Activated T-cell treated with anti-CD3 and anti-CD28 coated beads, Interleukin-2, amount 50 U/mL, for 24 hours (primary cell): ENCODE measurements at places on chromosomes 7 and 10.
A peak's percentile ranks its signal among the peaks of the same experiment; 100 is the strongest.

GRCh38 chr7:70676243-70676642 lies 455.7 kb upstream of the GALNT17 start:
- no peak overlapping the region for H3K27ac ChIP-seq
- H3K4me3 ChIP-seq, result no peak overlapping the region
- H3K27me3 ChIP-seq, result peaks cover 11% of the 10 kb centered on the region
- DNase-seq, result no peak
- H3K4me1 ChIP-seq, result peaks cover 31% of the 10 kb centered on the region

DNA sequence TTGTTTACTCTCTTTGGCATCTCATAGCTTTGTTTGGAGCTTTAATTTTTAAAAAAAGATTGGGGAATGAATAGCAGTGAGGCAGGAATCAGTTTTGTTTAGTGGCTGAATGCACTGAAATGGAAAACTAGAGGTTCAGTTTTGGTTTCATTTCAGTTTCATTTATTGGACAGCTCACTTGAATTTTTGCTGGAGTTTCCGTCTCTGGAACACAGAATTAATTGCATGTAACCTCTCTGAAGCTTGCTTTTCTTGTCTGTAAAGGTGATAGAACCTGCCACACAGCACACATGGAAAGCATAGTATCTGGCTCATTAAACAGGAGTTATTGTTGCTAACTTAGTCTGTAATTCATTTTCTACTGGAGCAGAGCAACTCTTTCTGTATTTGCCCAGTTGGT lies 7.1 kb downstream of the GRM8 start:
- H3K4me1 ChIP-seq, result peaks cover 4% of the 10 kb centered on the region
- DNase-seq, result no peak

- H3K36me3 ChIP-seq, result no peaks in the 10 kb centered on the region
- no peak overlapping the region for H3K27ac ChIP-seq
- no peak for DNase-seq
- peaks cover 31% of the 10 kb centered on the region for H3K4me1 ChIP-seq
Observed at GRCh38 chr7:27948861-27949260, 208.9 kb downstream of the TAX1BP1 start.

- no peaks in the 10 kb centered on the region for H3K36me3 ChIP-seq
- DNase-seq, result no peak
- no peak overlapping the region for H3K27ac ChIP-seq
- peaks cover 3% of the 10 kb centered on the region for H3K27me3 ChIP-seq
- H3K4me1 ChIP-seq, result peaks cover 6% of the 10 kb centered on the region
- no peak overlapping the region for H3K4me3 ChIP-seq
Observed at GRCh38 chr10:121516093-121516865, 82.0 kb downstream of the FGFR2 start.

DNA sequence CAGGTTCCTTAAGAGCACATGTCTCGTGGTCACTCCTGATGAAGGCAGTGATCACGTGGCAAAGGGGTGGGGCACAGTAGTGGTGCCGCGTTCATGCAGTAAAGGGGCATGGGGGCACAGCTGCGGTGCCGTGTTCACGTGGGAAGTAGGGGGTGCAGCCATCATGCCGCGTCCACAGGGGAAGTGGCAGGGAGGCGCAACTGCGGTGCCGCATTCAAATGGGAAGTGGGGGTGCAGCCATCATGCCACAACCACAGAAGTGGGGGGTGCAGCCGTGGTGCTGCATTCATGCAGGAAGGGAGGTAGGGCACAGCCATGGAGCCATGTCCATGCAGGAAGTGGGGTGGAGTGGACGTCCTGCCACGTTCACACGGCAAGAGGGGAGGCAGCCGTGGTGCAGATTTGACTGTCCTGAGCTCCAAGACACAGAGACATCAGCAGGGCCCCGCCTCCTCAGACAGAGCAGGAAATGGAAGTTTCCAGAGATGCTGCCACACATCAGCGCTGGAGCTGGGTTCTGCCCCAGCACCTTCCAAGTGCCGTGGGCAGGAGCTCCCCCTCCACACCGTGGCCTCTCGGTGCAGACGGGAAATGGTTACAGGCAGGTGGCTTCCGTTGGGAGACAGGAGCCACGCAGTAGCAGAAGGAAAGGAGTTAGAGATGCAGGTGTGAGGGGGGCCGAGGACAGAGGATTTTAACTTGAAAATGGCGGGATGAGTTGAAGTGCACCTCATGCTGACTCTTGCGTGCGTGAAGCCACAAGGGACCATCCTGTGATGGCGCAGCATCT lies 95.0 kb upstream of the DDC start:
- DNase-seq, result peak; percentile 61
- H3K27me3 ChIP-seq, result no peaks in the 10 kb centered on the region
- H3K4me3 ChIP-seq, result peak overlapping the region; percentile 48
- peaks cover 57% of the 10 kb centered on the region for H3K4me1 ChIP-seq

- H3K4me3 ChIP-seq, result no peak overlapping the region
- peaks cover 18% of the 10 kb centered on the region for H3K27me3 ChIP-seq
- H3K36me3 ChIP-seq, result no peaks in the 10 kb centered on the region
- no peaks in the 10 kb centered on the region for H3K4me1 ChIP-seq
- no peak for DNase-seq
- no peak overlapping the region for H3K27ac ChIP-seq
Observed at GRCh38 chr7:158387546-158387891, 200.1 kb downstream of the PTPRN2 start.

GRCh38 chr10:71234004-71234894 lies 21.9 kb downstream of the UNC5B start:
- H3K27me3 ChIP-seq, result peaks cover 5% of the 10 kb centered on the region
- no peak overlapping the region for H3K27ac ChIP-seq
- no peaks in the 10 kb centered on the region for H3K4me1 ChIP-seq
- no peaks in the 10 kb centered on the region for H3K36me3 ChIP-seq
- DNase-seq, result no peak
- H3K4me3 ChIP-seq, result no peak overlapping the region

DNA sequence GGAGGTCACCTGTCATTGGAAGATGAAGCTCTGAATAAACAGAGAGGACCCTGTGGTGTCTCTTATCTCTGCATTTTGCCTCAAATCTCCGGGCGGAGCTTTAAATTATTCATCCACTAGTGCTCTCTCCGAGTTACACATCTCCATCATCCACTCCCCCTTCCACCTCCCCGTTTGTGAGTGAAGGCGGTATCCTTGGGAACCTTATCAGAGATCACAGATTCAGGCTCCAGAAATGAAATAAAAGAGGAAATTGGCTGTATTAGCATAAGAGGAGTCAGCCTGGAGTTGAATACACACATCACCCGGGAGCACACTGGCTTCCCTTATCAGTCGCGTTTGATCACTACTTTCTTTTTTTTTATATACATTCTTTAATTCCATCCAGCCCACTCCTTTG lies 1184.8 kb downstream of the GATA3 start:
- H3K36me3 ChIP-seq, result no peaks in the 10 kb centered on the region
- peaks cover 43% of the 10 kb centered on the region for H3K27me3 ChIP-seq
- no peak for DNase-seq
- H3K4me1 ChIP-seq, result no peaks in the 10 kb centered on the region
- no peak overlapping the region for H3K27ac ChIP-seq
- H3K4me3 ChIP-seq, result no peak overlapping the region

- peaks cover 1% of the 10 kb centered on the region for H3K4me1 ChIP-seq
- no peak overlapping the region for H3K4me3 ChIP-seq
Observed at GRCh38 chr7:2726316-2727018, 38.5 kb downstream of the AMZ1 start.

- no peaks in the 10 kb centered on the region for H3K36me3 ChIP-seq
- DNase-seq, result no peak
- no peak overlapping the region for H3K27ac ChIP-seq
- peaks cover 22% of the 10 kb centered on the region for H3K27me3 ChIP-seq
- no peak overlapping the region for H3K4me3 ChIP-seq
- H3K4me1 ChIP-seq, result no peaks in the 10 kb centered on the region
Observed at GRCh38 chr7:33888166-33888565, 17.2 kb upstream of the BMPER start.

DNA sequence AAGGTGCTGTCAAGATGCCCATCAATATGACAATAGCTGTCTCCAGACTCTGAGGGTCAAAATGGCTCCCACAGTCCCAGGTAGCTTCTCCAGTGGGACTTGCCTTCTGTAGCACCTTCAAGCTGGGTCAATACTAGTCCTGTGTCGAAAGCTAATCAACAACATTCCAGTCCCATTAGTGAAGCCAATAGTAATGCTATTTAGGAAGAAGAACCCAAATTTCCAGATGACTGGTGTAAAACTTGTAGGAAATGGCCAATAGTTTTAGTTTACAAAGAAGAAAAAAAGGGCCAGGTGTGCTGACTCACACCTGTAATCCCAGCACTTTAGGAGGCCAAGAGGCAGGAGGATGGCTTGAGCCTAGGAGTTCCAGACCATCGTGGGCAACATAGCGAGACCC lies 2.0 kb upstream of the SPOCK2 start:
- H3K36me3 ChIP-seq, result peaks cover 40% of the 10 kb centered on the region
- H3K27ac ChIP-seq, result peak overlapping the region; percentile 93
- H3K4me3 ChIP-seq, result no peak overlapping the region
- H3K4me1 ChIP-seq, result peaks cover 67% of the 10 kb centered on the region

- H3K27ac ChIP-seq, result no peak overlapping the region
- H3K27me3 ChIP-seq, result peaks cover 40% of the 10 kb centered on the region
- DNase-seq, result no peak
- H3K4me1 ChIP-seq, result peaks cover 17% of the 10 kb centered on the region
Observed at GRCh38 chr7:130494431-130494858, 2.6 kb downstream of the MEST start.

DNA sequence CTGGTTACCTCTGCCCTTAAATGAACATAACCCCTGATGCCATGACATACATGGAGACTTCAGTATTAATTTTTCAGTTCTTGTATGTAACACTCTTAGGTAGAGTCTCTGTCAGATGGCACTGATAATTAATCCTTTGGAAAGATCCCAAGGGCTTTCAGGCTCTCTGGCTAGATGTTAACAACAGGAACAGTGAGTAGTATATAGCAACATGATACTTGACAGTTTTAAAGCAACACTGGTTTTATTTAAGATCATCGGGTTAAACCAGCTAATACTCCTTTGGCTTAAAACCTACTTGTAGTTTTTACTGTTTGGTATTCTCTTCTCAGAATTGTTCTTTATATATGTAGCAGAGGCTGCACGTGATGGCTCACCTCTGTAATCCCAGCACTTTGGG lies 27.3 kb downstream of the AHCYL2 start:
- H3K4me1 ChIP-seq, result peaks cover 6% of the 10 kb centered on the region
- no peak overlapping the region for H3K4me3 ChIP-seq
- H3K36me3 ChIP-seq, result no peaks in the 10 kb centered on the region
- H3K27ac ChIP-seq, result no peak overlapping the region

DNA sequence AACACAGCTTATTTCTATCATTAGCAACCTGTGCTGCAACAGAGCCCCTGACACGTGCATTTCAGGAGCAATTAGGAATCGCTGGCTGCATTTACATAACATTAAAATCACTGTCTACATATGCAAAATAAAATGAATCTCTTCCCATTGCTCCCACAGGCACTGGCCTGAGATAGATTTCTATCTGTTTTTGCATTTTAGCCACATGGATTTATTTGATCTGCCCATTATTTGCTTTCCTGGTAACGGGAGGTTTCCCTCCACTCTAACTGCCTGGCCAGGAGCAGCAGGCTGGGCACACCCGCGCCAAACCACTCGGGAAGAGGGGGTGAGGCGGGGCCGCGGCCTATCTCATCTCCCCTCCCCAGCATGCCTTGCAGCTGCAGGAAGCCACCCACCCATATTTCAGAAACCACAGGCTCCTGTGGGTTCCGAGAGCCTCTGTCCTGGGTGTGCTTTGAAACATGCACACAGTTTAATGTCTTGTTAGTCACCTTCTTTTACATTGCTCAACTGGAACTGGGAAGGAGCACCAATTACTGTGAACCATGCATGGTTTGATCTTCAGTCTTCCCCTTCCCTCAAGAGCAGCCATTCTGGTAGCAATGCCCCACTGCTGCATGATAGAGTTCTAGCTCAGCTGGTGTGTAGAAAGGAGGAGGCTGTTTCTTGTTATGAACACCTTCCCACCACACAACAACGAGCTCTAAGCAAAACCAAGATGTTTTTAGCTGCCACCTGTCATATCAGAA lies 37.7 kb upstream of the IKZF1 start:
- H3K27ac ChIP-seq, result peak overlapping the region; percentile 92
- DNase-seq, result peak; percentile 81
- peaks cover 4% of the 10 kb centered on the region for H3K36me3 ChIP-seq
- H3K4me1 ChIP-seq, result peaks cover 97% of the 10 kb centered on the region
- no peaks in the 10 kb centered on the region for H3K27me3 ChIP-seq

DNA sequence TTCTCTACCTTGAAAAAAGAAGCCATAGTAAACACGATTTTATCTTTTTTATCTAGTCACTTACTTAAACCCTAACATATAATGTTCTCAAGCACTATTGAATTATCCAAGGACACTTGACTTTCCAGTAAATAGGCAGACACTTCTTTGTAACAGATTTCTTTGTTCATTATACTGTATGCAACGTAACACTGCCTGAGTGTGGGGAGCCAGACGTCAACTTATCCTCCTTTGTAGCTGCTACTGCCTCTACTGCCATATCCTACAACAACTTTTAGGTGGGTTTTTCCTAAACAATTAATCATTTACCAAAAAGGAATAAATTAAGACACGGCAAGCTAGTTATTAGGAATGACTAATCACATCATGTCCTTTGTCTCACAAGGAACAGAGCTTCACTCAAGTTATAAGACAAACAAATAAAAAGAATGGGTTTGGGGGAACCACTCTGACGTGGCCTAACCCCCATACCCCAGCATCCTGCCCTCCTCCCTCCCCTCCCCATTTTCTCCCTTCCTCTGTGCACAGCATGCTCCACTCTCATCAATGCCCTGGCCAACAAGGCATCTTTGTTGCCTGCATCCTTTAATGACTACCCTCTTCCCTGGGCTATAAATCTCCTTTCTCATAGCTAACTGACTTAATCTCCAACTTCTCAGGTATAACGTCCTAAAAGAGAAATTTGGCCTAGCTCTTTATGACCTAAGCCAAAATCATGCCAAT lies 43.3 kb downstream of the DOCK4 start:
- H3K4me1 ChIP-seq, result no peaks in the 10 kb centered on the region
- H3K4me3 ChIP-seq, result no peak overlapping the region
- H3K36me3 ChIP-seq, result no peaks in the 10 kb centered on the region
- H3K27ac ChIP-seq, result no peak overlapping the region
- peaks cover 10% of the 10 kb centered on the region for H3K27me3 ChIP-seq
- no peak for DNase-seq

DNA sequence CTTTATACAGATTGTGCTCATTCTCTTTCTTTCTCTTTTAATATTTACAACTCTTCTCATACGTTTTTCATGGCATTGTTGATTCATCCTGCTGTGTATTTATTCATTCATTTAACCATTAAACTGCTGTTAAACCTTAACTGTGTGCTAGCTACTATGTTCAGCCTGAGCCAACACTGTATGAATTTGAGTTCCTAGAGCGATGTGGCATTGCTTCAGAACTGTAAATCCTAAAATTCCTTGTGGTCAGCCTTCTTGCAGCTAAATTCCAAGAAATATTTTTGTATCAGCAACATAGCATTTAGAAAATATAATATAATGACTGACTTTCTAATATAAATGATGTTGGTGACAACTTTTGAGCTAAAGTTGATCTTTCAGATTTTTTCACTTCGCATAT lies 184.7 kb upstream of the FZD1 start:
- no peaks in the 10 kb centered on the region for H3K27me3 ChIP-seq
- no peak overlapping the region for H3K27ac ChIP-seq
- H3K4me3 ChIP-seq, result no peak overlapping the region
- no peak for DNase-seq

DNA sequence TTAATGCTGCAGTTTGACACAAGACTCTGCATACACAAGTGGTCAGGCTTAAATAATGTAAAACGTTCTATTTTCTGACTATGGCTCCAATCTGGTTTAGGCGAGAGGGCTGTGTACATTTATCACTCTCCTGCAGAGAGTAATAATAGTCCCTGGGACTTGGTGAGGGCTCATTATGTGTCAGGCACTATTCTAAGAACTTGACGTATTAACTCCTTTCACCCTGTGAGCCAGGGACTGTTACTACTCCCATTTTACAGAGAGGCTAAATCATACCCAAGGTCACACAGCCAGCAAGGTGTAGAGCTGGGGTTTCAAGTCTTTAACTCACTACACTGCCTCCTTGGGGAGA lies 187.2 kb upstream of the LYZL2 start:
- no peak overlapping the region for H3K4me3 ChIP-seq
- peaks cover 34% of the 10 kb centered on the region for H3K4me1 ChIP-seq
- H3K36me3 ChIP-seq, result no peaks in the 10 kb centered on the region
- no peak overlapping the region for H3K27ac ChIP-seq
- H3K27me3 ChIP-seq, result no peaks in the 10 kb centered on the region
